ENCODE measurements at places on chromosomes 1 and 21.

- DNase-seq = no peak
These were observed 3.5 kb downstream of the YOD1 start for GRCh38 chr1:207047505-207047904.

DNA sequence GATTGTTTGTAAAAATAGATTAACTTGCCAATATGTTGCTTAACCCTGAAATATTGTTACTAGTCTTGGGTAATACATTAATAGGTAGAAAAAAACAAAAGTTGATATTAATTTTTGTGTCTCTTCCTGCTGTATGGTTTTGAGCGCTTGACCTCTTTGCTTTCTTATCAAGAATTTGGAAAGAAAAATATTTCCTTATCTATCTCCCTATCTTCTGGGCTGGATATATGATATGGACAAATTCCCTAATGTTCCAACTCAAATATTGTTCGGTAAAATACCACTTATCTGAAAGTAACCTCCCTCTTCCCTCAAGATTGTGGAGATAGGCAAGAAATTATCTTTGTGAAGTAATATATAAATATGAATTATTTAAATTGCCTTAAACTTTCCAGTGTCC lies 57.3 kb downstream of the ADGRL4 start:
- no peak for DNase-seq

DNA sequence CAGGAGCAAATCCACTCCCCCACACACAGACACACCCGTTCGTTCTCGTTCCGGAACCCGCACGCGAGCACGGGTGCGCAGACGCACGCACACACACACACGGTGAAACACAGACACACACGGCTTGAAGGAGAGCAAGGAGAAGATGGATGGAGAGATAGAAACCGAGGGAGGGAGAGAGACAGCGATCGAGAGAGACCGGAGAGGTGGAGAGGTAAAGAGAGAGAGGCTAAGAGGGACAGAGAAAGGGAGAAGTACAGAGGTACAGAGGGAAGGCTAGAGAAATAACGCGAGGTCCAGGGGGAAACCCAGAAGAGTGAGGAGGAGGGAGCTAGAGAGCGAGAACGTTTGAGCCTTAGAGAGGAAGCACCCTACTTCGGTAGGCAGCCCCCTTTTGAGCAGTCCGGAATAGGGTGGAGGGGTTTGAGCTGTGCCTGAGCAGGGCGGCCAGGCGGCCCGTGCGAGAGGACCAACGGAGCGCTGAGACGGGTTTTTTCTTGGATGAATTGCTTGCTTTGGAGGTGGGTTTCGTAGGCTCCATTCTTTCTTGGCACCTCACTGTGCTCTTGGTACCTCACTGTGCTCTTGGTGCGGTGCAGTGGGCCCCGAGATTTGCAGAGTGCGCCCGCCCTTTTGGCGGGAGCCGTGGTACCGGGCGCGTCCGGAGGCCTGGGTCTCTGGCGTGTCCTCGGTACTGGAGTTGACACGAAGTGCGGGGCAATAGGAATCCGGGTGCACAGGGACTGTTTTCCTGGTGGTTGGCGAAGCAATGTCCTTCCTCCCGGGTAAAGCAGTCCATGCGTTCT lies 88.4 kb upstream of the RHOU start:
- no peak for DNase-seq

- no peak for DNase-seq
These were observed 4.5 kb downstream of the TMEM125 start for GRCh38 chr1:43274125-43274803.

DNA sequence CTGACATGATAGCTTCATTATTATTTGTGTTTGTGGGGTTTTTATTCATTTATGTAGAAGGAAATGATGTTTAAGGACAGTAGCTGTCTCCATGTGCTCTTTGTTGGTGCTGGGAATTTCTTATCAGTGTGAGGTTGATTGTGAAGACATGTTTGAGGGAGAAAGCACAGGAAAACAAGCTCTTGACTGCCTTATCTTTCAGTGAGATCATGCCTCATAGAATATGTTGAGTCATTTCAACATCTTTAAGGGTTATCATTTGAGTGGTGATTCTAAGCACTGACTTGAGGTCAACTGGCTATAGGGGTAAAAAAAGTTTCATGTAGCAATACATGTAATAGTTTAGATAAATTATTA lies 405.1 kb upstream of the ADAMTS5 start:
- no peak for DNase-seq

DNA sequence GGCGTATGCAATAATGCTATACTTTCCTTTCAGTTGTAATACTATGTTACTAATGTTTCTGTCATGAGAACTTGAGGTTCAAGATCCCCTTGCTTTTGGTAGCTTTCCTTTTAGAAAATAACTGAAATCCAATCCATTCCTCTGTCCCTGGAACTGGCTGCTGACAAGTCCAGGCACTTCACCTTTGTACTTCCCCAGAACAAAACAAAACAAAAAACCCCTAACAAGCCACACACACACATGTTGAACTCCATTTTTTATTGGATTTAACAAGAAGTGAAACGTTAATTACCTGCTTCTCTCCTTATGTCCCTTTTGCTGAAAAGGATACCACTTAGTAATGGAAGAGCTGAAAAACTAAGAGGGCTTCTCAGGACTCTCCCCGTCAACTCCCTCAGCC lies 26.1 kb upstream of the SDC3 start:
- DNase-seq = no peak

Measured in NCI-H524 treated with DMSO at 0.1 percent for 48 hours (cell line).